ENCODE measurements at places on chromosomes 2 and 18.

DNA sequence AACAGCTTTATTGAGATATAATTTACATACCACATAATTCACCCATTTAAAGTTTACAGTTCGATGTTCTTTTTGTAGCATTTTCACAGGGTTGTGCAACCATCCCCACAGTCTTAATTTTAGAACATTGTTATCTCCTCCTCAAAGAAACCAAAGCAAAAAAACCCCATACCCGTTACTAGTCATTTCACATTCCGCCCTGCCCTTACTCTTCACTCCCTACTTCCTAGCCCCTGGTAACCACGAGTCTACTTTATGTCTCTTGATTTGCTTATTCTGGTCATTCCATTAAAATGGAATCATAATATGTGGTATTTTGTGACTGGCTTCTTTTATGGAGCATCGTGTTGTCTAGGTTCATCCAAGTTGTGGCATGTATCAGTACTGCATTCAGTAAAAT lies 137.7 kb downstream of the TANC1 start:
- DNase-seq, result no peak

DNA sequence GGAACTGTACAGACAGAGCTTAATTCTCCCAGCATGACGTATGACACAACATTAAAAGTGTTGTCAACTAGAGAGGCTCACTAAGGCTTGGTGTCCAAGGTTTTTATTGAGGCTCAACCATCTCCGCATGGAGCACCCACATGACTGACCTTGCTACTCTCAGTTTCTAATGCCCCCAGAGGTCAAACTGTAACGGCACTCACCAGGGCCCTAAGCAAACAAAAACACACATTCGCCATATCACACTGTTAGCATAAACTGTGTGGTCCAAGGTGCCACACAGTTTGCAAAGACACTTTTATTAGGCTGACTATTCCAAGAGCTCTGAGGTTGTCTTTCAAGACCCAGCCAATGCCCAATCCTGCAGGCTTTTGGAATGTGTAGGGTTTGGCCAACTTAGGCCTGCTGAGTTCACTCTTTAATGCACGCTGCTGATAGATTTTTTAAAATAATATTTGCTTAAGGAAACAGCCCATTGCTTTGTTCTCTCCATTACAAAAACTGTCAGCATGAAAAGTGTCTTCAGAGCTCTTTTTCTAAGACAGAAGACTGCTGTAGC lies 114.9 kb downstream of the DSC3 start:
- no peak for DNase-seq

GRCh38 chr2:207884127-207884526 lies 114.4 kb upstream of the FZD5 start:
- DNase-seq, result no peak

DNA sequence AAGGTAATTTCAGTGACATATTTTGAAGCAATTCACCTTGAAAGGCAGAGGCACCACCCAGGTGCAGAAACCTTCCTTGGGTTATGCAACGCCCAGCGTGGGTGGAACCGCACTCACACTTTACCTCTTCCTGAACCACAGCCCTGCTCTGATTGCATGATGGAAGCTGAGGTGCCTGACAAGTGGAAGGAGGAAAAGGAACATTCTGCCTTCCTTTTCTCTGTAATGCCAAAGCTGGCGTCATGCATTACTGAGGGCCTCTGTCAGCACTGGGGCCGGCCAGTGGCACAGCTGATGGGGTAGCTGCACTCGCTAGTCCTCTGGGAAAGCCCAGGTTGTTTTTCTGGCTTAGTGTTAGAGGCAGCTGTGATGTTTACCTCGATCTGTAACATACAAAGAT lies 266.5 kb downstream of the NEDD4L start:
- DNase-seq, result no peak

- no peak for DNase-seq
These were observed 16.1 kb upstream of the ADI1 start for GRCh38 chr2:3535467-3535793.

DNA sequence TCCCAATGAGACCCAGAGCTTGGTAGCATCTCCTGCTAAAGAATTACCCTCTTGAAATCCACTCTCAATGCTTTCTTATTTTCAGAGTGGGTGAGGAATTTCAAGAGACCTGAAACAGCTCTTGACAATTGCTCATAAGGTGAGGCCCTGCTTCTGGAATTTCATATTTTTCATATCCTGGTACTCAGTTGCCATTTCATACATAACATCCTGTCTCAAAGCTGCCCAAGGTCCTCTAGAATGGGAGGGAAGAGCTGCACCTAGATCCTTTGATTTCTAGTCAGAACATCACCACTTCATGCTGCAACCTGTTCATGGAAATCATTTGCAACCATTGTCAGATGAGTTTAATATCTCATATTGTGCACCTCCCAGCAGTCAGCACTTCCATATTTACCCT lies 404.8 kb upstream of the GALNT5 start:
- DNase-seq, result no peak

- no peak for DNase-seq
These were observed 162.6 kb upstream of the SIX3 start for GRCh38 chr2:44778671-44779476.

GRCh38 chr2:36607947-36608346 lies 10.0 kb upstream of the FEZ2 start:
- DNase-seq, result no peak

GRCh38 chr18:34760444-34760843 lies 50.3 kb downstream of the DTNA start:
- no peak for DNase-seq

GRCh38 chr2:118322406-118322805 lies 234.1 kb downstream of the INSIG2 start:
- no peak for DNase-seq

DNA sequence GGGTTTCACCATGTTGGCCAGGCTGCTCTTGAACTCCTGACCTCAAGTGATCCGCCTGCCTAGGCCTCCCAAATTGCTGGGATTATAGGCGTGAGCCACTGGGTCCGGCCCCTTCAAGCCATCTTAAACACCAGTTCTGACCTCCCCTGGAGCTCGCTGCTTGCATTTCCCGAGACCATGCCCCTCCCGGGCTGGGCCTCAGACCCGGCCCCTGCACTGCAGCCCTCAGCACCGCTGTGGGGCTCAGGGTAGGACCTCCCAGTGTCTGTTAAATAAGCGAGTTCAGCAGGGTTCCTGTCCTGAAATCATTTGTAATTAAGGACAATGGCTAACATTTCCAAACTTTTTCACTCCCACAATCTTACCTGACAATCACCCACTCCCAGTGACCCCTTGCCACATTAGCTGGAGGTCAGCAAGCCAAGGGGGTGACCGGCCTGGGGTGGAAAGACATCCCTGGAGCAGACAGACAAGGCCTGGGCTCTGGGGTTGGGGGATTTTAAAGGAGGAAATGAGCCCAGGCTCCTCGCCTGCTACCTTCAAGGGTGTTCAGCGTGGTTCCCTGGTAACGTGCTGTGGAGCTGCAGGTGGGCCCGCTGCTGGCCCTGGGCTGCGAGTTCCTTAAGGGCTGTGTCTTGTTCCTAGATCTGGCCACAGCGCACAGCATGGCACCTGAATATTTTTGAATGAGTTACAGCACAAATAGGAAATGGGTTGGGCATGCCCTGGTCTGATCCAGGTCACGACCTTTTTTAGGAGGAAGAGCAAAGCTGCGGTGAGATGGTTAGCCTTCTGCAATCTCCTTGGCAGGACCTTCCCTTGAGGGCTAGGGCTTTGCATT lies 15.1 kb downstream of the CYS1 start:
- DNase-seq, result no peak

DNA sequence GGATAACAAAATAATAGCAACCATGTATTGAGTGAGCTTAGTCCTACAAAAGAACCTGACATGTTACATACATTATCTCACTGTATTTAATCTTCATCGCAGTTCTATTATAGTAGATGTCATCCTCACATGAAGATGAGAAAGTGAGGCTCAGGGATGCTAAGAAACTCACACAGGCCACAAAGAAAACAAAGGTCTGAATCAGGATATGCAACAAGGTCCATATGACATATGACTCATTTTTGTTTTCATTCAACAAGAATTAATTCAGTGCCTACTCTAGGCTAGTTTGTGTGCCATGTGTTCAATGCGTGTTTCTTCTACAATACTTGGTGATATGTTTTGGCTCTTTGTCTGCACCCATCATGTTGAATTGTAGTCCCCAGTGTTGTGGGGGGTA lies 219.7 kb upstream of the EPHA4 start:
- peak; percentile 23 for DNase-seq

GRCh38 chr2:235740821-235741220 lies 247.0 kb downstream of the AGAP1 start:
- peak; percentile 23 for DNase-seq

DNA sequence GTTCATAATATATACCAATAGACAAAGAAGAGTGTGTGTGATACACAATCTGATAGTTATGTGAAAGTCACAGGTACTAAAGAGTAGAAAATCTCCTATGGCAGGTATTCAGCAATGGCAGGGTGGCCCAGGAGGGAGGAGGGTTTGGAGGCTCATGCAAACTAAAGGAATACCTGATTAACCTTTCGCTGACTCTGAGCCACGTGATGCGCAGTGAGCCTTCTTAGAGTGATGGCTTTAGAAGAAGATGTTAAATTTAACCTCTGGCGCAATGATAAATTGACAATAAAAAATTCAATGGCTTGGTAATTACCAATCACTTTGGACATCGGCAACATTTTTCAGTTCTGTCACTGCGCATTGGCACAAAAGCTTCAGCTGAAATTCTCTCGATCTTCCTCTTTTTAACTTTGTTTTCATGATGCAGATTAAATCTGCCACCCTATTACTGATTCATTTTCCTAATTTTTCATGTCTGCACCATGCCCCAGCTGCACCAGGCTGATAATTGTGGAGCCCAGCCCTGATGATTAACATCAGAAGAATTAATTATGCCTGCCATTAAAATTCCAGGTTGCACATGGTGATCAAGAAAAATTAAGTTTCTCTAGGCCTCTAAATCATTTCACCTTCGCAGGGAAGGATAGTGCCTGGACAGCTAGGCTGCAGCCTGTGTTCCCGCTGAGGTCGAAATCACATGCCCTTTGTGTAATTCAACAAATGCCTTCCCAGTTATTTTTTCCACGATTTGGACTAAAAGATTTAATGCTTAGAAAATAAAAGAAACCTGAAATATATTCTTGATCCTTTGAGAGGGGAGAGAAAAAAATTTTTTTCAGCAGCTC lies 250.6 kb upstream of the HNRNPA3 start:
- no peak for DNase-seq

DNA sequence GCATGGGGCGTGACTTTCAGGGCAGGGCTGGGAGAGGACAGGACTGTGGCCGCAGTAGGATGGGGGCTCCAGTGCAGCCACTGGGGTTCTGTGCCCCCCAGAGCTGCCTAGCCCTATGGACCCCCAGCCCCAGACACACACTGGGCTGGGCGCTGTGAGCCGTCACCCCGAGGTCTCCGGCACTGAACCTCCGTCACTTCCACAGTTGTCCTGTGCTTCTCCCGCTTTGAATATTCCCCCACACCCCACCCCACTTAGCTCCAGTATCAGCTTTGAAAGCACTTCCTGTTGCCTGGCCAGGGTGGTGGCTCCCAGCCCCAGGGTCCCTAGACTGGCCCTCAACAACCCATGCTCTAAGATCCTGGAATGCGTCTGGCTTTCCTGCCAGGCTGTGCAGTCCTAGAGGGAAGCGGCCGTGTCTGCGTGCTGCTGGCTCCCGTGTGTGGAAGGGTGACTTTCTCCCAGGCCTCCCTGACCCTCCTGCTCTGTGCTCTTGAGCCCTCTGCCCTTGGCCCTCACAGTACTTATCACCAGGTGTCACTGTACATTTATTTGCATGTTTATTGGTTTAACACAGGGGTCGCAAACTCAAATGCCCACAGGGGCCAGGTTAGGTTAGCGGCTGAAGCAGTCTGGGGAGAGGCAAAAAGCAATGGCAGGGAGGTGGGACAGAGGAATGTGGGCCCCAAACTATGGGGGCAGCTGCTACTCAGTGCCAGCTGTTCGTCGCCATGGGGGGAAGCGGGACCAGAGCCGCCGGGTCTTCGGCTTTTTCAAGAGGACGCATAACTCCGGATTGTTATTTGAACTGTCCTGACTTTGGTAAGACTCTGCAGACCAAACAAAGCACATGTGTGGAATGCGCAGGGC lies 9.9 kb downstream of the OBSL1 start:
- DNase-seq, result no peak

DNA sequence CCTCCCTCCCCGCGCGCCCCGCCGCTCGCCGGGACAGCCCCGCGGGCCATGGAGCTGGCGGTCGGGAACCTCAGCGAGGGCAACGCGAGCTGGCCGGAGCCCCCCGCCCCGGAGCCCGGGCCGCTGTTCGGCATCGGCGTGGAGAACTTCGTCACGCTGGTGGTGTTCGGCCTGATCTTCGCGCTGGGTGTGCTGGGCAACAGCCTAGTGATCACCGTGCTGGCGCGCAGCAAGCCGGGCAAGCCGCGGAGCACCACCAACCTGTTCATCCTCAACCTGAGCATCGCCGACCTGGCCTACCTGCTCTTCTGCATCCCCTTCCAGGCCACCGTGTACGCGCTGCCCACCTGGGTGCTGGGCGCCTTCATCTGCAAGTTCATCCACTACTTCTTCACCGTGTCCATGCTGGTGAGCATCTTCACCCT lies 865 bp downstream of the GALR1 start:
- DNase-seq, result no peak

DNA sequence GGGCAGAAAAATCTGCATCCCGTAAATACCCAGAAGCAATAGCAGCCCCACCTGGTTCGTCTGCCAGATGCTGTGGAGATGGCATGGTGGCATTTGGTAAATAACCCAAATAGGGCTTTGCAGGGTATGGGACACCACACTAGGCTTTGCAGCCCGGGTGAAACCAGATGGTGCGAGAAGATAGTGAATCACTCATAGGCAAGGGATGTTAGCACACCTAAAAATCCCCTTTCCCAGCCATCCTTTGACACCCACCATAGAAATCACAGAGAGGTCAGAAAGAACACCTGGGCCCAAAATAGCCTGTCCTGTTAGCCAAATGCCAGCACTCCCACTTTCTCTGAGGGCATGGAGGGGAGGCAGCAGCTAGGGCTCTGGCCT lies 47.6 kb downstream of the BCL11A start:
- DNase-seq, result no peak

DNA sequence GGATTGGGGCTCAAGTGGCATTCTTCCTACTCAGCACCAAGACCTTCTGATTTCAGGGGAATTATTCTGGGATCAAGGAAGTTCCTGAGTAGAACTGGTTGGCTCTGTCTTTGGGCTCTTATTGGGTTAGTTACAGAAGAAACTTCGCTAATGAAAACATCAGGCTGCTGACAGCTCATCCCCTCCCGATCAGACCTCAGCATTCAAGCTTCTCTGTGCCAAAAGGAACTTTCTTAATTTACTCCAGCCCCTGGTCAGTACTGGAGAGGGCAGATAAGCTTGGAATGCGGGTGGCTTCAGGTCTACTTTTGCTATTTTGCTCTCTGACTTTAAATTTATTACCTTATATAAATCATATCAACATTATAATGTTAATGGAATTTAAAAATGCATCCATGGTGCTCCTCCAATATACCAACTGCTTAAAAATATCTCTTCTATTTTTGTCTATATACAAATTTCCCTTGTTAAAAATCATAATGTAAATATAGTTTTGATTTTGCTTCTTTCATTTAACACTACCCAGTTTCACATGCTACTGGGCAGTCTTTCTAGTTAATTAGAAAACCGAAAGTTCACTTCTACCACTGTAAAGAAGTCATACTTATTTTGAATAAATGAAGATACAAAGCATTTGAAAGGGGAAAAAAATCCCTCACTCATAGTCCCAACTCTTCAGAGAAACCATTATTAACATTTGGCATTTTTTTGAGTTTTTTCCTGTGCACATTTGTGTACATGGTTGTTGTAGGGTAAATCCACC lies 34.4 kb downstream of the PCARE start:
- no peak for DNase-seq
